Stimulated activated CD4-positive, alpha-beta T cell treated with anti-CD3 and anti-CD28 coated beads, Interleukin-15, amount 100 ng/mL, for 1 hour (primary cell): ENCODE measurements at places on chromosomes 6 and 20.
A peak's percentile ranks its signal among the peaks of the same experiment; 100 is the strongest.

DNA sequence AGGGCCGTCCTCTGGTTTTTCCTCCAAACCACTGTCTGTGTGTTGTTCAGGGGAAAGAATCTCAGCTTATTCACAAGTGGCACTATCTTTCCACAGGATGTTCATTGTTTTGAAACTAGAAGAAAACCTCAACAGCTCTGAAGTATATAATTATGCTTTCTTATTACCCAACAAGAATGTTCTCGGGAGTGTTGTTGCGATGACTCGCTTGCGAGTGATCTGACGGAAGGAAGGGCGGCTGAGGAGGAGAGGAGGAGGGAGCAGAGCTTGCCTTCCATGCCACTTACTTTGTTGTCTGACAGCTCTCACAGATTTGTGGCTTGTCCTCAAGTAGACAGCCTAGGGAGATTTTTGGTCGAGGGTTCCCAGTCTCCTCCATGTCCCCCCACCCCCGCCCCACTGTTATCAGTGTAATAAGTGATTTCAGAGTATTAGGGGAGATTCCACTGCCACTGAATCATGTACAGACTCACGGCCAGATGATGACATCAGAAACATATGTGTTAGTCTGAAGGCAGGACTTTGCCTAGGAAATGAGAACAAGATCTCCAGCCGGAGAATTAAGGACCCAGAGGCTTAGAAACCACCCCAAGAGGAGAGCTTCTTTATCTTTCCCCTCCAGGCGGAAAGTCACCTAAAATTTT lies 80.7 kb upstream of the CCN6 start:
- DNase-seq, result peak; percentile 28

DNA sequence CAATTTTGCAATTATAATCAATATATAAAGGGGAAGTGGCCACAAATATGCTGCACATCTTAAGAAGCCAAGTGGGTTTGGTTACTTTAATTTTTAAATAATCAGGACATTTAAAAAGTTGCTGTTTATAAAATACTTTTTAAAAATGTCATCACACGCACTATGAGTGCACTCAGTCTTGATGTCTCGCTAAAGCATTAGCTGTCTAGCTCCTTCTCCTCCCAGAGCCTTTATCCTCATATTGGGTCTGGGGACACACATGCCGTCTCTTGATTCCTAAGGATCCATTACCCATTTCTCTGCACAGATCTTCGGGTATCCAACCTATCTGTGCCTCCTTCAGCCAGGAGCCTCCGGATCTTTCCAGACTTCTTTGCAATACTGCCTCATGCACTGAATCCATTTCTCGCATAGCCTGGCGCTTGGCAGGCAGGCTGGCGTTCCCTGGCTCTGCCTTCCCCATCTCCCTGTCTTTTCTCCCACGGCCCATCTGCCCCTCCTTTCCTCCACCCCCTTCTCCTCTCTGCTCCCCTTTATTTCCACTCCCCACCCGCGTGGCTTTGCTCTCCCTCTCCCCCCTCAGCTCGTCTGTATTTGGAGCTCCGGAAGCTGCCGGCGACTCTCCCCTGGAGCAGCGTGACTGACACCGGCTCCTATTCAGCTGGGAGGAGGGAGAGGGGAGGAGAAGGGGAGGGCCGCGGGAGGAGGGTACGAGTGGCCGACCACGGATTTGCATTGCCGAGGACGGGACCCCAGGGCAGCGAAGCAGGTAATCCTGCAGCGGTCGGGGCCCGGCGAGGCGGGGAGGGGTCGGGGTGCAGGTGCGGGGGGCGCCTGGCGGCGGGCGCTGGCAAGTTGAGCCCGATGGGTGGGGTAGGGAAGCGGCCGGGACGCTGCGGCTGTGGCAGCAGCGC lies at the start of gene CAP2:
Gene CAP2 (plus strand): TSS at position 618 of the 914 bp plus-strand sequence. CDS start 27,961 bp downstream, outside the sequence.
- no peak for DNase-seq

DNA sequence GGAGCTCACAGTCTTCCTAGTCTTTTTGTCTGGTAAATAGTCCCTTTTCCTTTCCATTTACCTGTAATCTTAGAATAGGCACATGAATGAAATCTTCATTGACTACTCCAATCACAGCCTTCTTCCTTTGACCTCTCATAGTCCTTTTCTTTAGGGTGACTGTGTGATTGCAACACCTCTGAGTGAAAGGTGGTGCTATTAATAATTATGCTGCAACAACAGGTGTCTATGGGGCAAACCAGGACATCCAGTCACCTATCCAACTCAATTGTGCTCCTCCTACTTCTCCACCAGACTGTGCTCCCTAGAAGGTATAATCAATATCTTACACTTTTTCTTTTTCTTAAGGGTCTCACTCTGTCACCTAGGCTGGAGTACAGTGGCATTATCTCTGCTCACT lies 29.4 kb downstream of the RIPOR2 start:
- DNase-seq, result no peak

GRCh38 chr6:40022867-40023266 lies 88.6 kb upstream of the MOCS1 start:
- DNase-seq, result no peak

DNA sequence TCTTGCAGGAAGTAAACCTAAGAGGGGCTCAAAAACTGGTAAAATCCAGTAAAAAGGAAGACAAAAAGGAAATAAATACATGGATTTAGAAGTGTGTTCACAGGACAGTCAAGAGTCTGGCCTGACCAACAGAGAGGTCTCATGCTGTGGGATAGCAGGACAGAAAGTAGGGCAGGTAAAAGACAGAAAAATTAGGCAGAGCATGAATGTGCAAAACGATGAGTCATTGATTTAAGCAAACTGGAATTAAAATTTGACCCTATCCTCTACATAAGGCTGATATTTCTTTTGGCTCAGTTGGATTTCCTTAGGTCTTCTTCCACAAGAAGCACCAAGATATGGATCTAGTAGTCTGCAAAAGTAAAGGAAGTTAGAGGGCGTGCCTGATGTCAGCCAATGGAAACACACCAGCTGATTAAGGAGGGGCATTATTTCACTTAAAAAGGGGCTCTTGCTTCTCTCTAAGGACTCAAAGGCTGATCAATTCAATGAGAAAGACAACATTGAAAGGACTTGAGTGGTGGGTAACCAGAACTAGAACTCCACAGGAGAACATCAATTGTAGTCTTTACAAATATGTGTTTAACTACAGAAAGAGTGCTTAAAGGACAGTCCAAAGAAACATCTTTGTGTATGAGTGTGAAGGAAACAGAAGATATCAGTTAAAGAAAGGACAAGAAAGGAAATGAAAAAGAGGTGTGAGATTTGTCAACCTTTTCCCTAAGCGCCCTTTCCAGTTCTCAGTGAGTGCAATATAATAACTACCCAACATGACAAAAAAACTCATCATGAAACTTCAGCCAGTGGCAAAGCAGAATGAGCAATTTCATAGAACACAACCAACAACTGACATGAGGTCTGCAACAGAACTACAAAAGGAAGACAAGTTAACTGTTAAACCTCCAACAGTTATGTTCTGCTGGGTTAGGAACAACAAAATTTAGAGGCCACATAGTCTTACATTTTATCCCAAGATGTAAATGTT lies 19.4 kb upstream of the MYB start:
- DNase-seq, result no peak

GRCh38 chr20:64119301-64119680 lies 11.9 kb upstream of the NPBWR2 start:
- DNase-seq, result no peak

DNA sequence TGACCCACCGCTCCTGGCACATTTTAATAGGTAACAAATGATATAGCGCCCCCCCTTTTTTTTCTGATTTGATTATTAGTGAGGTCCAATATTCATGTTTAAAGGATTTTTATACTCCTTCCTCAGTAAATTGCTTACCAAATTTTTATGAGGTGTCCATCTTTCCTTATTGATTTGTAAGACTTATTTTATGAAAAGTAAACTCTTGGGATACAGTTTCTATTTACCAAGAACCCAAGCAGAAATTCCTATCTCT lies 25.1 kb downstream of the TRIM27 start:
- DNase-seq, result no peak

- DNase-seq, result no peak
These were observed 21.0 kb downstream of the EPB41L1 start for GRCh38 chr20:36175475-36175995.

- no peak for DNase-seq
These were observed 83.9 kb downstream of the SAMD3 start for GRCh38 chr6:130138909-130139242.

DNA sequence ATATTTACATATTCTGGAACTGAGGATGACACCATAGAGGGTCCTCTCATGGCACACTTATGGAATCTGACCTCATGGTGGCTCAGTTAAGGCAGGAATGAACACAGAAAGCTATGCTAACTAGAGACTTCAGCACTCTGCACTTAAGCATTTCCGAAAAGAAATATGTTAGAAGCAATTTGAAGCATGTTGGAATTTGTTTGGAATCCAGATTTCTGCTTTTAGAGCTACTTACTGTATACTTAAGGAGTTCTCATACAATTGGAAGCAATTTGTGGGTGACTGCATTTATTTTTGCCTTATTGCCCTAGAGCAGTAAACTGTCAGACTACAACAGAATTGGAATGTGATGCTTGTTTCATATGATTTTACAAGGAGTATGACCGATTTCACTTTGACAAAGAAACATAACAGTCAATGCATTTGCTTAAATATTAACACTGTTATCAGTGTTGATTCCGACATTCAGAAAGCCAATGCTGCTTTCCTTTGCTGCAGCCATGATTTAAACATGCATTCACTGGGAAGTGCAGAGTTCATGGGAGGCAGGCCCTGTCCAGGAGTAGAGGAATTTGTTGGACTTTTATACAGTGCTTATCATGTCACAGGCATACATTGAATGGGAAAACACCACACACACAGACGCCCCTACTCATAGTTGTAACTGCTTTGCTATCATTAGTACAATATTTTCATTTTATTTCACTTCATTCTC lies 244.4 kb downstream of the SAMD5 start:
- no peak for DNase-seq

GRCh38 chr6:151148111-151148510 lies 91.7 kb upstream of the AKAP12 start:
- DNase-seq, result no peak

DNA sequence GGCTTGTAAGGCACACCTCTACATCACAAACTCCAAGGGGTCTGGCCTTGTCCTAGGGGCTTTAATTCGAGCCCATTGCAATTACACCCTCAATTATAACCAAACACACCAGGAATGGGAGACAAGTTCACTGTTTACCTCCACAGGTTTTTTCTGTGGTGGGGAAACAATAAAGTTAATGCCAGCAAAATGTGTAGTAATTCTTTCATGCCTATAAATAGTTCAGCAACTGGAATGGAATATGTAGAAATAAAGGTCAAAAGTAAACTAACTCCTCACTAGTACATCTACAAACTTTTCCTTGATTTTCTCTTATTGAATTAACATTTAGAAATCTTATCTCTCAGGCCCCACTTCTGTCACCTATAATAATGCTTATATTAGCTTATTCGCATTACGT lies 27.1 kb upstream of the RIPK1 start:
- no peak for DNase-seq

- DNase-seq, result no peak
These were observed 9.1 kb downstream of the VTA1 start for GRCh38 chr6:142155895-142156757.

- DNase-seq, result no peak
These were observed 46.7 kb downstream of the SLC24A3 start for GRCh38 chr20:19259141-19259591.

GRCh38 chr6:125274935-125275334 lies 26.8 kb downstream of the HDDC2 start:
- DNase-seq, result no peak
